A549 treated with GW870086 at 1 μM for 4 hours (cell line): ENCODE measurements at places on chromosomes 7 and 10. TPM values are rescaled to one million over a fixed set of nuclear protein-coding genes. Genes with fewer than 3 reads are reported as not detected.

The AKR1D1 gene
- total RNA-seq, result 0.18 to 0.23 TPM in 2 of 5 replicates, not detected in the others

The NAT16 gene
- 0.06 to 0.25 TPM (median 0.11 TPM) in 5 replicates for total RNA-seq

The DOCK4 gene
- total RNA-seq, result 3.2 to 6.5 TPM (median 5.8 TPM) in 5 replicates

The STAG3 gene
- 0.21 to 0.72 TPM (median 0.21 TPM) in 3 of 5 replicates, not detected in the others for total RNA-seq

The OR13A1 gene
- not detected in 5 replicates for total RNA-seq

The VTI1A gene
- 10.5 to 15.2 TPM (median 13.4 TPM) in 5 replicates for total RNA-seq

The CXCL12 gene
- total RNA-seq, result 0.10 to 0.27 TPM (median 0.15 TPM) in 4 of 5 replicates, not detected in the other

The FAM237B gene
- not detected in 5 replicates for total RNA-seq

The DKK1 gene
- total RNA-seq, result 403 to 445 TPM (median 426 TPM) in 5 replicates

The AKR1C2 gene
- 3,394 to 3,918 TPM (median 3,696 TPM) in 5 replicates for total RNA-seq

The GBX1 gene
- 0.26 TPM in 1 of 5 replicates, not detected in the others for total RNA-seq

The PLOD3 gene
- total RNA-seq, result 69.1 to 87.4 TPM (median 81.3 TPM) in 5 replicates

The TMEM270 gene
- total RNA-seq, result 0.32 TPM in 1 of 5 replicates, not detected in the others

The TIMM23B gene
- total RNA-seq, result 14.8 to 22.6 TPM (median 19.3 TPM) in 5 replicates

The HUS1 gene
- 16.4 to 19.9 TPM (median 17.2 TPM) in 5 replicates for total RNA-seq

The IL6 gene
- total RNA-seq, result 0.94 to 2.0 TPM (median 1.2 TPM) in 5 replicates

The SORCS3 gene
- total RNA-seq, result not detected in 5 replicates

The GOT1 gene
- 31.8 to 39.8 TPM (median 35.2 TPM) in 5 replicates for total RNA-seq

The MYL10 gene
- not detected in 5 replicates for total RNA-seq

The IKZF1 gene
- total RNA-seq, result not detected in 5 replicates

The SMO gene
- 11.5 to 16.2 TPM (median 13.6 TPM) in 5 replicates for total RNA-seq

The INSYN2A gene
- 2.0 to 2.4 TPM (median 2.3 TPM) in 5 replicates for total RNA-seq

The BMI1 gene
- 31.8 to 42.1 TPM (median 38.9 TPM) in 5 replicates for total RNA-seq

The GRM8 gene
- total RNA-seq, result not detected in 5 replicates

The RFC2 gene
- 48.5 to 60.7 TPM (median 56.3 TPM) in 5 replicates for total RNA-seq

The PLAC9 gene
- 0.38 TPM in 1 of 5 replicates, not detected in the others for total RNA-seq

The KIF11 gene
- 26.8 to 40.1 TPM (median 35.1 TPM) in 5 replicates for total RNA-seq

The CNTNAP2 gene
- 0.02 to 0.09 TPM in 2 of 5 replicates, not detected in the others for total RNA-seq

The ZNF248 gene
- total RNA-seq, result 2.9 to 4.9 TPM (median 3.8 TPM) in 5 replicates

The LRIT1 gene
- not detected in 5 replicates for total RNA-seq

The TFPI2 gene
- total RNA-seq, result 243 to 308 TPM (median 265 TPM) in 5 replicates

The SUN3 gene
- total RNA-seq, result not detected in 5 replicates

The PTF1A gene
- not detected in 5 replicates for total RNA-seq

The ATG9B gene
- total RNA-seq, result 0.31 to 1.3 TPM (median 0.58 TPM) in 5 replicates

The SLC29A3 gene
- 22.5 to 24.6 TPM (median 24.1 TPM) in 5 replicates for total RNA-seq

The ADAM12 gene
- total RNA-seq, result 3.1 to 5.3 TPM (median 4.1 TPM) in 5 replicates

The ZNF239 gene
- 1.7 to 2.5 TPM (median 2.3 TPM) in 5 replicates for total RNA-seq

The MMD2 gene
- total RNA-seq, result not detected in 5 replicates

The PLEKHA1 gene
- 17.3 to 26.3 TPM (median 21.3 TPM) in 5 replicates for total RNA-seq

The FLNC gene
- total RNA-seq, result 3.7 to 5.9 TPM (median 4.7 TPM) in 5 replicates

The WIPF3 gene
- 0.35 to 0.84 TPM (median 0.61 TPM) in 5 replicates for total RNA-seq

The MSS51 gene
- total RNA-seq, result 0.23 to 0.44 TPM (median 0.39 TPM) in 5 replicates

The CCDC172 gene
- total RNA-seq, result not detected in 5 replicates

The NPTX2 gene
- 0.10 to 0.27 TPM (median 0.13 TPM) in 5 replicates for total RNA-seq

The CREB5 gene
- total RNA-seq, result 3.2 to 5.5 TPM (median 4.9 TPM) in 5 replicates

The PTPRZ1 gene
- total RNA-seq, result not detected in 5 replicates

The NKX1-2 gene
- total RNA-seq, result 0.03 to 0.06 TPM in 2 of 5 replicates, not detected in the others
